IgD-negative memory B cell (primary cell): ENCODE measurements at places on chromosomes 5 and 9. TPM values are rescaled to one million over a fixed set of nuclear protein-coding genes. Genes with fewer than 3 reads are reported as not detected.

ORM2 gene
- not detected for polyA plus RNA-seq

CCDC192 gene
- not detected for polyA plus RNA-seq

POU5F2 gene
- polyA plus RNA-seq: 0.08 TPM

PTGES gene
- polyA plus RNA-seq: not detected

PCDHGB3 gene
- not detected for polyA plus RNA-seq

SLC22A5 gene
- polyA plus RNA-seq: 1.9 TPM

LRRC70 gene
- polyA plus RNA-seq: not detected

OTULINL gene
- 1.2 TPM for polyA plus RNA-seq

KIF20A gene
- polyA plus RNA-seq: not detected

GPR150 gene
- 0.66 TPM for polyA plus RNA-seq

PCDHA8 gene
- not detected for polyA plus RNA-seq

TMC1 gene
- polyA plus RNA-seq: not detected

SEMA5A gene
- not detected for polyA plus RNA-seq

SCGB3A2 gene
- polyA plus RNA-seq: not detected

MCIDAS gene
- polyA plus RNA-seq: not detected

MAPK9 gene
- polyA plus RNA-seq: 19.4 TPM

CAMK2A gene
- not detected for polyA plus RNA-seq

EIF4E1B gene
- polyA plus RNA-seq: not detected

NRARP gene
- not detected for polyA plus RNA-seq

TSSK1B gene
- not detected for polyA plus RNA-seq

FOXD4L6 gene
- polyA plus RNA-seq: not detected

SLC34A3 gene
- polyA plus RNA-seq: not detected

F2RL1 gene
- 2.6 TPM for polyA plus RNA-seq

IL5 gene
- polyA plus RNA-seq: not detected
